ENCODE measurements at places on chromosomes 12 and 14.

- no peak for DNase-seq
Measured at GRCh38 chr12:12046401-12046800, 24.3 kb upstream of the BCL2L14 start.

GRCh38 chr14:23219075-23219474 lies 18.7 kb upstream of the RNF212B start:
- no peak for DNase-seq

- no peak for DNase-seq
Measured at GRCh38 chr12:103657331-103657730, 70.3 kb downstream of the STAB2 start.

- DNase-seq: peak; percentile 87
Measured at GRCh38 chr12:121799842-121800693, 3.7 kb upstream of the SETD1B start.

DNA sequence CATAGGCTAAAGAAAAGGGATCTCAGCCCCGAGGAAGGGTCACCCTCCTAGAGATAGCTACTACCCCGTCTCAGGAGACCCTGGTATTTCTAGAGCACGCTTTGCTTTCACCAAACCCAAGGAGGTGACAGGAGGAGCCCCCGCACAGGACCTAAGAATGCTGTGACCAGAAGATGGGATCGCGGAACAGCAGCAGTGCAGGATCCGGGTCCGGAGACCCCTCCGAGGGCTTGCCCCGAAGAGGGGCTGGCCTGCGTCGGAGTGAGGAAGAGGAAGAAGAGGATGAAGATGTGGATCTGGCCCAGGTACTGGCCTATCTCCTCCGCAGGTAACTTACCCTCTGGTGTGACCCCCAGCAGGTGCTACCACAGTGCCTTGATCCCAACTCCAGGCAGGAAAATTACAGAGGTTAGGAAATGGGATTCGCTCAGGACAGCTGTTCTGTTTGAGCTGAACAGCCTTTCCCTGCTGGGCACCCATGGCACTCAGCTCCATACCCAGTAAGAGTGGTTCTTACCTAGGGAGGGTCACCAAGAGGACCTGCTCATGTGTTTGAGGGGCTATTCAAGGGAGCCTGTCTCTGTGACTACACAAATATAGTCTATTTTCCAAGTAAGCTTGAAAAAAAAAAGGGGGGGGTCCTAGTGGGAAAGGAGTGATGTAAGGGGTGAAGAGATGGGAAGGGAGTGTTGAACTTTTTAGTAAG lies 826 bp upstream of the NRL start:
- no peak for DNase-seq

DNA sequence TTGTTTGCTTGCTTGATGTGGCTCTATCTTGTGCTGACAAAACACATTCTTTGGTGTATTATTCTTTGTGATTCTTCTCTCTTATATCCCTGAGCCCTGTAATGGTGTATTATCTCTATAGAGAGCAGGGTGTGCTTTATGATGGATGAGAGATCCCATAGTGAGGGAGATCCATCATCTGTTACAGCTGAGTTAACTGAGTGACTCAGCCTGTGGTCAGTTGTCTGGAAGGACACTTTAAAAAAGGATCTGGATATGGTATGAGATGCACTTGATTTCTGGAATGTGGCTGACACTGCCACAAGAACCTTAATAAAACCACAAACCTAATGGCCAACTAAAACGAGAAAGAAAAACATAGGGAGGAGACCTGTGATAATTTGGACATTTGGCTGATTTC lies 461.4 kb upstream of the SYT1 start:
- no peak for DNase-seq

- DNase-seq: no peak
Measured at GRCh38 chr12:46787496-46788055, 38.2 kb downstream of the SLC38A4 start.

GRCh38 chr14:93016275-93016845 lies 93.4 kb downstream of the CHGA start:
- DNase-seq: no peak

DNA sequence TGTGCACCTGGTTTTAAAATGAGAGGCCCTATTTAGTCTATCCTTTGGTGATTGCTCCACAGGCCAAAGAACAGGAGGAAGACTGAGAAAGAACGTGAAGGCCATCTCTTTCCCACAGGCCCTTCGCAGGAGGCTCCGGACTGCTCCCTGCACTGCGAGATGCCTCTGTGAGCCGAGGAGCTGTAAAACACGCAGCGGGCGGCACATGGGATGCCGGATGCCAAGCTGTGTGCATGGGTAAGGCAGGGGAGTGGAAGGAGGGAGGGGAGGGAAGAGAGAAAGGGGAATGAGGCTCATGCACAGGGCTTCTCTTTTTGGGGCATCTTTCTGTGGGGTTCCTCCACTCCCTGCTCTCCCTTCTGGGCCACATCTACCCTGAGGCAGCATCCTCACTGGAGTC lies 61.6 kb downstream of the SPTB start:
- no peak for DNase-seq

- DNase-seq: no peak
Measured at GRCh38 chr12:9240776-9241175, 32.6 kb upstream of the PZP start.

- DNase-seq: no peak
Measured at GRCh38 chr12:68775121-68775630, 29.2 kb downstream of the SLC35E3 start.

DNA sequence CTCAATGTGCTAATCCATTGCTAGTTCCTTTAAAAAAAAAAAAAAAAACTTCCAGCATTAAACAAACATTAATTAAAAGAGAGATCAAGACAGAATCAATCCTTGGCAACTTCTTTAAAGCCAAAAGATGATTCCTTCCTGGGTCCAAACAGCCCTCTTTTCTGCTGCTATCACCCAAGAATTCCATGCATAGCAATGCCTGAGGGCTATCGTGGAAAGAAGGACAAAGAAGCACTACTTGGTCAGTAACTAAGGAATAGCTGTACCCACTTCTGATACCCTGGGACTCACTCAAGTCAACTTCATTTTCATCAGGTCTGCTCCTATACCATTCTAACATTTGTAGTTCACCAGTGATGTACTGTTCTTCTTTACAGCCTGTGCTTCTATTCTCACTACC lies 51.8 kb downstream of the SLC38A2 start:
- DNase-seq: no peak

DNA sequence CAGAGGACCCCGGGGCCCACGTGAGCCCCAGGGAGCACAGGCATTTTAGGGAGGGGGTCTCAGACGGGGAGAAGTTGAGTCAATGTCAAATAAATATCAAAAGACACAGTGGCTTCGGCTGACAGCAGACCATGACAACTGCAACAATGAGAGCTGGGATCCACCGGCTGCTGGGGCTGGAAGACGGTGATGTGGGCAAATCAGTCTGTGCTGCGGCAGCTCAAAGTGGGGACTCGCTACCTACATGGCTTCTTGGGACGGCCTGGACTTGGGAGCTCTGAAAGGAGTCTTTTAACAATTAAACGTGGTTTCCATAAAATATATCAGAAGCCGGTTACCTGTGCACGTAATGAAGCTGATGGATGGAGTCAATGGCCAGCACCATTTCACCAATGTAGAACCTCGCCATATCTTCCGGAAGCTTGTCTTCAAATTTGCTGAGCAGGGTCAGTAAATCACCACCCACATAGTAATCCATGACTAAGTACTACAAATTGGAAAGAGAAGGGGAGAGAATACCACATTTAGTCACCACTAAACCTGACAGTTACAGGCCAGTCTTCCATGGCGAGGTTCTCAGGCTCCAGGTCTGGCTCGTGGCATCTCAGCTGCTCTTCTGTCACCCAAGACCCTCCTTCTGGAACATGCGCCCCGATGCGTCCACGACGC lies 58.0 kb downstream of the CDC42BPB start:
- DNase-seq: no peak

DNA sequence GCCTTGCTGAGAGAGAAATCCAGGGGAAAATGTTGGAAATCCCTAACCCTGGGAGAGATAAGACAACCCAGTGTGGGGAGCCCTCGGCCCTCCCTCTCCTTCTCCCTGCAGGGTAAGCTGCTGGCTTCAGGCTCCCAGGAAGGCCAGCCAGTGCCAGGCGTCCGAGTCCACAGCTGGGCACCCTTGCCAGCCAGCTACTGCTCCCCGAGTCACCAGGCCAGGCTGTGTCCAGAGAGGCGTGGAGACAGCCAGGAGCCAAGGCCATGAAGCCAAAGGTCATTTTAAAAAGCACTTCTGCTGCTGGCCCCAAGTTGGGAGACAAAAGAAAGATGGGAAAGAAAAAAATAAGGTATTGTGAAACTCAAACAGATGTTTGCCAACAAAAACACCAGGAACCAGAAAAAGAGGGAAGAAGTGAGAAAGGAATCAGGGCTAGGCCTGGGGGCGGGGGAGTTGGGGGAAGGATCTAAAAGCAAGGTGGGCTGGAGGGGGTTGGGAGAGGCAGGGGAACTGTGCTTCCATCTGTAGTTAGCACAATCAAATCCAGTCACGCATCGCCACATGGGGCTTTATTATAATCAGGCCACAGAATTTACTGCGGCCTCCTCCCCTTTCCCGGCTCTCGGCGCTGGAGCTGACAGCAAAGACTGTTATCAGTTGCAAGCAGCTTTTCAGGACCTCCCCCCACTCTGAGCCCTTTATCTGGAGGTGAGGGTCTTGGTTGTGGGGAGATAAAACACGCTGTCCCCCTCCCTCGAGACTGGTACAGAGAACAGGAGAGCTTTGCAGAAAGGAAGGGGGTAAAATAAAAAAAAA lies 33.5 kb downstream of the RBM19 start:
- DNase-seq: no peak

- DNase-seq: no peak
Measured at GRCh38 chr14:71022939-71023338, 115.7 kb downstream of the PCNX1 start.

DNA sequence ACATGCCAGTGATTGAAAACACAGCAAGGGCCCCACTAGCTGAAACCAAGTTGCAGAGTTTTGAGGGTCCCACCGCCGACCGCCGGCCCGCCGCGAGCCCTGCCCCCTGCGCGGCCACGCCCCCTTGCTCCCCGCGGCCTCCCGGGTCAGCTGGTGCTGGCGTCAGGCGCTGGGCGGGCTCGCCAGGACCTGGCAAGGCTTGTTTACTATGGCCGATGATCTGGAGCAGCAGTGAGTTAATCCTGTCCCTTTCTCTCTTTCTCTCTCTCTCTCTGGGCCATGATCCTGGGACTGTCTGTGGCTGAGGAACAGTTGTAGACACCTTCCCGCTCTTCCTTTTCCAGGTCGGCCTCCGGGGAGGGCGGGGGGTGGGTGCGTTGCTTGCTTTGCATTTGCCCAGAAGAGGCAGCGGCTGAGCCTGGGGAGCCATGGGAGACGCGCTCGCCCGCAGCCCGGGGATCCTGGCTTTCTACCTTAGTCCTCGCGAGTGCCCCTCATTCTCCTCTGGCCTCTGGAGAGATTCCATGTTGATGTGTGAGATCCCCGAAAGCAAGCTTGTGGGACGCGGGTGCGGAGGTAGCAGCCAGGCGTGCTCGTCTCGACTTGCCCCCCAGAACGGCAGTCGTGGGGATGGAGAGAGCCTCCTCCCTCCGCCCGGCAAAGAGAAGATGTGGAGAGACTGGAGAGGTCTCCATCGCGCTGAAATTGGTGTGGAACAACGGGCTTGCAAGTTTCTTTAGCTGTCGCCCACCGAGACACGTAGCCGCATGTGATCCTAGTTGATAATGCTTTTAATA lies at the start of gene ABHD4:
ABHD4 (plus strand) TSS at position 202 of the 797 bp plus-strand sequence; CDS start at position 209, 7 bp downstream.
- peak; percentile 55 for DNase-seq

DNA sequence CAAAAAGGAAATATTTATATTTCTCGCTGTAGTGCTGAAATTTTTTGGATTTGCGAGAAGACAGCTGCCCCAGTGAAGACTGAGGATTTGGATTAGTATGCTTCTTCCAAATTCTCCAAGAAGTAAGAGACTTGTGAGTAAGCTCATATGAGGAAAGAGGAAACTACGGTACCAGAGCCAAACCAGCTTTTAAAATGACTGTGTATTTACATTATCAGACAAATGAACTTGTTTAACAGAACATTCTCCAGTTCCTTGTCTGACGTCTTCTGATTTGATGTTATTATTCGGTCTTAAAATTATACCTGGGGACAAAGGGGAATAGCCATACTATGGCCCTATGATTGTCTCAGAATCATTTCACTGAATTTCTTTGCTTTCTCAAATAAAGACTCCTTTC lies 8.0 kb downstream of the CLEC12B start:
- DNase-seq: no peak

DNA sequence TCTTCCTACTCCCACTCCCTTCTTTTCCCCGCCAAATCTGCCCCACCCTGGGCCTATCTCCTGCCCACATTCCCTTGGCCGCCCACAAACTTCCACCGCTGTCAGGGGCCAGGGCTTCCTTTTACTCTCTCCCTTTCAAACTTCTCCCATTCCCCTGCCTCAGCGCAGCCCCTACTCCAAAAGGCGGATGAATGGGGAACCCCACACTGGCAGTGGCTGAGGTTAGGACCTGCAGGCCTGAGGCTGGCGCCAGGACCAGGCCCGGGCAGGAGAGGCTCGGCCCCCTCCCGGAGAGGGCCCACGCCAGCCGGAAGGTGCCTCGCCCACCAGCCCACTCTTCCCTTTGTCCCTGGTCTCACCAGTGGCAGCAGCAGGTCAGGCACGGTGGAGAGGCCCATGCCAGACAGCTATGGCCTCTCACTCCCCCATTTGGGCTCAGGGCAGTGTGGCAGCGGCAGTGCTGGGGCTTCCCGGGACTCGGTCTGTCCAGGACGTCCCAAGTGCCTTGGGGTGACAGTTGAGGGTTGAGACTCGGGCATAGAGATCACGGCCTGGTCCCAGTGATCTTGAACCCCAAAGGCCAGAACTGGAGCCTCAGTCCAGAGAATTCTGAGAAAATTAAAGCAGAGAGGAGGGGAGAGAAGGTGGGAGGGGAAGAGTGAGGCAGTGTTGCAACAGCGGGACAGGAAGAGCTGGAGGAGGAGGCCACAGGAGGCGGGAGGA lies at the start of gene TNFRSF1A:
TNFRSF1A (minus strand) TSS at position 660 of the 723 bp plus-strand sequence; CDS start at position 398, 262 bp downstream.
- peak; percentile 65 for DNase-seq

- no peak for DNase-seq
Measured at GRCh38 chr14:24364841-24365240, 3.1 kb upstream of the NFATC4 start.

DNA sequence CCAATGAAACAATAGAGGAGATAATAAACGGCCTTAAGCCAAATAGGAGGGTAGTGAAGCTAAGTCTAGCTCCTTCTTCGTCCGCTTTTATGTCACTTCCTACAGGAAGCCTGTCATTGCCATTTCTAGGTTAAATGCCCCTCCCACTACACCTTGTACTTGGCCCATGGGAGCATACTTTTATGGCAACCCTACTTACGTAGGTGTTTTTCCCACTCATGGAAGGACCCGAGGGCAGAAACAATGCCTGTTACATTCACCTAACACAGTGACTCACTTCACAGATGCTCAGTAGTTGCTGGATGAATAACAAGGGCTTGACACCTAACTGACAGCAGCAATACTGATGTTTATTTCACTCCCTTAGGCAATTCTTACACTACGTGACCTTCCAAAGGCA lies 44.5 kb downstream of the ALKBH1 start:
- no peak for DNase-seq

Data from RPMI8226 (cell line).